ENCODE measurements at places on chromosomes 7 and 10. TPM values are rescaled to one million over a fixed set of nuclear protein-coding genes. Genes with fewer than 3 reads are reported as not detected.

USP54 gene
- total RNA-seq = 42.3 TPM

MYL10 gene
- not detected for total RNA-seq

PPP1R17 gene
- total RNA-seq = not detected

UNCX gene
- total RNA-seq = not detected

TACC2 gene
- total RNA-seq = 173 TPM

GRCh38 chr10:80741278-80741677 lies 203.6 kb downstream of the SH2D4B start:
- H3K4me3 ChIP-seq = no peak overlapping the region
- no peak for DNase-seq
- no peak overlapping the region for H3K27ac ChIP-seq
- no peaks in the 10 kb centered on the region for H3K27me3 ChIP-seq

- H3K27ac ChIP-seq = no peak overlapping the region
- H3K4me1 ChIP-seq = no peaks in the 10 kb centered on the region
- no peaks in the 10 kb centered on the region for H3K27me3 ChIP-seq
- H3K4me3 ChIP-seq = no peak overlapping the region
- DNase-seq = no peak
Observed at GRCh38 chr7:147071536-147071935, 954.9 kb downstream of the CNTNAP2 start.

DNA sequence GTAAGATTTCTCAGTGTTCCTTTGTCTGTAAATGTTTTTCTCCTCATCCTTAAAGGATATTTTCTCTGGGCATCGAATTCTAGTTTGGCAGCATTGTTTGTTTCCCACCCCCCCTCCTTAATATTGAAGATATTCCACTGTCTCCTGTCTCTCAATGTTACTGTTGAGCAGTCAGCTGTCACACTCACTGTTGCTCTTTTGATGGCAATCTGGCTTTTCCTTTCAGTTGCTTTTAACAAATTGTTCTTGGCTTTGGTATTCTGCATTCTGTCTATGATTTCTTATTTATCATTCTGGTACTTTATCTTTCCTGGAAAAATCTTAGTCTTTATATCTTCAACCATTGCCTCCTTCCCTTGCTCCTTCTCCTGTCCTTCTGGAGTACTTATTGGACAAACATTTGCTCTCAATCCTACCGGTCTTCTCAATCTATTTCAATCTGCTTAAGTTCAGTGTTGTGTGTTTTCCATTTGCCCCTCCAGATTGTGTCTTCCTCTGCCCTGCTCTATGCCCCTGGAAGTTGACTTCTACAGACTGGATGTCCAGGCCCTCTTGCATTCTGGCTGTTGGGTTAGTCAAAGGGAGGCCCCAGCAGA lies 9.3 kb upstream of the GTPBP4 start:
- H3K4me3 ChIP-seq = no peak overlapping the region
- DNase-seq = no peak
- no peak overlapping the region for H3K27ac ChIP-seq
- no peaks in the 10 kb centered on the region for H3K27me3 ChIP-seq

DNA sequence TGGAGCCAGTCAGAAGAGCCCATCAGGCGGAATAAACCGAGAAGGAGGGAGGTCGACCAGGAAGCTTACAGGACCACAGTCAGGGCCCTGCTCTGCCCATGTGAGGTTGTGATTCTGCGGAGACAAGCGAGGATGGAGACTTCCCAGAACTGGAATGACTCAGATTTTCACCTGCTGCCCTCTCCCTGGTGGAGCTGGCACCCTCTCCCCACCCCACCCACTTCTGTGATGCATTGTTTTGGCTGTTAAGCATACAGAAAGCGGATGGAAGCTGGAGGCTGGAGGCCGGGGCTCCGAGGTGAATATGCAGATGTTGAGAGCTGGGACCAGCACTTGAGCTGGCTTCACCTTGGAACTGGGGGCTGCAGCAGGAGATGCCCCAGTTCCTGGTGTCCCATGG lies 57.4 kb downstream of the NPTX2 start:
- no peak overlapping the region for H3K4me3 ChIP-seq
- DNase-seq = no peak
- H3K36me3 ChIP-seq = no peaks in the 10 kb centered on the region
- H3K27me3 ChIP-seq = peaks cover 3% of the 10 kb centered on the region
- H3K27ac ChIP-seq = no peak overlapping the region

- no peak overlapping the region for H3K4me3 ChIP-seq
- peaks cover 55% of the 10 kb centered on the region for H3K4me1 ChIP-seq
- no peaks in the 10 kb centered on the region for H3K36me3 ChIP-seq
- no peak for DNase-seq
Observed at GRCh38 chr7:17307000-17307399, 8.5 kb downstream of the AHR start.

GRCh38 chr10:49539320-49539885 lies 482 bp upstream of the ERCC6 start:
- no peaks in the 10 kb centered on the region for H3K27me3 ChIP-seq
- no peaks in the 10 kb centered on the region for H3K4me1 ChIP-seq
- H3K36me3 ChIP-seq = no peaks in the 10 kb centered on the region
- H3K4me3 ChIP-seq = peak overlapping the region; percentile 94
- peak; percentile 66 for DNase-seq

DNA sequence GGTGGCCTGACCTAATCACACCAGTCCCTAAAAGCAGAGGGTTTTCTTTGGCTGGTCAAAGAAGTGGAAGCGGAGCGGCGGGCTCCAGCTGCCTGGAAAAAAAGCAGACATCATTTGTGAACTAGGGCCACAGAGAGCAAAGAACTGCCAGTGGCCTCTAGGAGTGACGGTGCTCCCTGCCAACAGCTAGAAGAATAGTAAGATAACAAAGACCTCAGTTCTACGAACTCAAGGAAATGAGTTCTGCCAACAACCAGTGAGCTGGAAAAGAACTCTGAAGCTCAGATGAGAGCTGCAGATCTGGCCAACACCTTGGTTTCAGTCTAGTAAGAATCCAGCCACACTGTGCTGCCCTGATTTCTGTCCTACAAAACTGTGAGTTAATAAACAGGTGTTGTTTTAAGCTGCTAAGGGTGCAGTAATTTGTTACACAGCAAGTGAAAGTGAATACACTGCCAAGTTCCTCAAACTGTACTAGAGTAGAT lies 178.0 kb downstream of the SRPK2 start:
- no peak for DNase-seq
- H3K27me3 ChIP-seq = no peaks in the 10 kb centered on the region
- peaks cover 7% of the 10 kb centered on the region for H3K4me1 ChIP-seq
- H3K4me3 ChIP-seq = no peak overlapping the region

GRCh38 chr10:128713874-128714570 lies 587.8 kb upstream of the MKI67 start:
- no peak for DNase-seq
- no peaks in the 10 kb centered on the region for H3K4me1 ChIP-seq
- H3K27ac ChIP-seq = no peak overlapping the region
- no peaks in the 10 kb centered on the region for H3K36me3 ChIP-seq

DNA sequence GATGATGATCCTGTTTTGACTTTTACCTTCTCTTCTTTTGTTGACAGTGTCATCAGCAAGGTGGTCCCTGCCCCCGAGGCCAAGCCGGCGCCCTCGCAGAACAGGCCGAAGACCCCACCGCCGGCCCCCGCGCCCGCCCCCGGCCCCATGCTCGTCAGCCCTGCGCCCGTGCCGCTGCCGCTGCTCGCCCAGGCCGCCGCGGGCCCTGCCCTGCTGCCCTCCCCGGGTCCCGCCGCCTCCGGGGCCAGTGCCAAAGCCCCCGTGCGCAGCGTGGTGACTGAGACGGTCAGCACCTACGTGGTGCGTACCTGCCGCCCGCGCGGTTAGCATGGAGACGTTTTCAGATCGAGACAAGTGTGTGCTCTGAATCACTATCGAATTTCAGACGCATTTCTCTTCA lies 45.5 kb upstream of the GATA3 start:
- no peak overlapping the region for H3K4me3 ChIP-seq
- DNase-seq = no peak
- H3K27me3 ChIP-seq = no peaks in the 10 kb centered on the region
- no peaks in the 10 kb centered on the region for H3K4me1 ChIP-seq

- H3K27me3 ChIP-seq = peaks cover 46% of the 10 kb centered on the region
- H3K36me3 ChIP-seq = no peaks in the 10 kb centered on the region
- H3K27ac ChIP-seq = peak overlapping the region; percentile 19
- H3K4me1 ChIP-seq = peaks cover 21% of the 10 kb centered on the region
Observed at GRCh38 chr10:71396084-71396710, 523 bp upstream of the CDH23 start.

DNA sequence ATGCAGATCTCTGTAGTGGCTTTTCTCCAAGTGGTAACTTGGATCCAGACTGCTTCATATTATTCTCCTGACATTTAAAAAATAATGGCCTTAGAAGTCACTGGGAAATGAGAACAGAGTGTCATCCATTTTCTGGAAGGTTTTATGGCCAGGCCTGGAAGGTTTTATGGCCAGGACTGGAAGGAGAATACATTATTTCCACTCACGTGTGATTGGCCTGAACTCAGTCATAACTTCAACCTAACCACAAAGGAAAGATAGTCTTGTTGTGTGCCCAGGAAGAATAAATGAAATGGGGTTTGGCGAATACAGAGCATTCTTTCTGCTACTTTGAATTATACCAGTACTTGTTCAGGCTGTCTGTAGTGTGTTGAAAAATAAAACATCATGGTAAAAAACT lies 360.9 kb downstream of the GPAM start:
- H3K4me3 ChIP-seq = no peak overlapping the region
- H3K36me3 ChIP-seq = no peaks in the 10 kb centered on the region
- peaks cover 13% of the 10 kb centered on the region for H3K4me1 ChIP-seq
- no peaks in the 10 kb centered on the region for H3K27me3 ChIP-seq
- peak overlapping the region; percentile 72 for H3K27ac ChIP-seq

DNA sequence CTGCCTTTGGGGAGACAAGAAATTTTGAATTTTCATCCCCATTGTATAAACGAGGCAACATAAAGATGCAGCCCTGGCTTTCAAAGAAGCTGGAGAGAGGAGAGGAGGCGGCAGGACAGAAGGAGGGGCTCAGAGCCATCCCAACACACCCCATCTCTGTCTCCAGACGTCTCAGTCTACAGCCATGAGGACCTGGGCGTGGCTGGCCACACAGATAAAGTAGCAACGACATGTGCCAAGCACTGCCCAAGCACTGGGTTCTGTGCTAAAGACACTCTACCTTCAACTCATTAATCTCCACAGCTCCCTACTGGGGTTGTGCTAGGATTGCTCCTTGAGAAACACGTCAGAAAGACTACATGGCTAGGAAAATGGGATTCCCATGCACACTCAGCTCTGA lies 65.2 kb downstream of the DLG5 start:
- peaks cover 8% of the 10 kb centered on the region for H3K36me3 ChIP-seq
- no peak overlapping the region for H3K4me3 ChIP-seq
- no peaks in the 10 kb centered on the region for H3K27me3 ChIP-seq
- no peak for DNase-seq
- peak overlapping the region; percentile 56 for H3K27ac ChIP-seq

DNA sequence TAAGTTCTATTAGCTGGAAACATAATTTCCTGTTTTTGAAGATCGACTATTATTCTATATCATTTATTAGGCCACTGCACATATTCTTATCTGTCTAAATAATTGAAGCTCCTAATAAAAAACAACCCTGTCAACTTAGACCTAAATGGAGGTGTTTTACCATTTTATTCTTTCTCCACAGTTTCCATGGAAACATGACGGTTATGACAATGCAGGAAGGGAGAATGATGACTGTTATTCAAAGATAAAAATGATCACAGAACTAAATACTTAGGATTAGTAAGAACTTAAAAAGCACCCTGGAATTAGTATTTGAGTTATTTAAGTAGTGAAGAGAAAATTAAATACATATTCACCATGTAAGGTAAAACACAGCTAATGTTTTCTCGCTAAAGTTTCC lies 119.9 kb upstream of the DKK1 start:
- no peaks in the 10 kb centered on the region for H3K4me1 ChIP-seq
- no peak overlapping the region for H3K27ac ChIP-seq
- H3K36me3 ChIP-seq = no peaks in the 10 kb centered on the region
- H3K4me3 ChIP-seq = no peak overlapping the region
- DNase-seq = no peak

- no peaks in the 10 kb centered on the region for H3K27me3 ChIP-seq
- no peak for DNase-seq
- H3K4me3 ChIP-seq = no peak overlapping the region
Observed at GRCh38 chr7:140096459-140096858, 33.7 kb upstream of the PARP12 start.

GRCh38 chr7:12518920-12519681 lies 51.4 kb upstream of the SCIN start:
- no peaks in the 10 kb centered on the region for H3K4me1 ChIP-seq
- no peaks in the 10 kb centered on the region for H3K36me3 ChIP-seq

Measured in sigmoid colon (tissue), 7 donors.